ENCODE measurements at places on chromosomes 6 and 20.

- DNase-seq = no peak
Observed at GRCh38 chr6:149891259-149891658, 6.7 kb downstream of the RAET1E start.

GRCh38 chr20:58828136-58828535 is 22.6 kb downstream of the GNAS-AS1 start:
- no peak for DNase-seq

- no peak for DNase-seq
Observed at GRCh38 chr6:46507426-46507825, 16.2 kb upstream of the RCAN2 start.

GRCh38 chr6:136599329-136600011 is 49.2 kb upstream of the MAP7 start:
- DNase-seq = no peak

DNA sequence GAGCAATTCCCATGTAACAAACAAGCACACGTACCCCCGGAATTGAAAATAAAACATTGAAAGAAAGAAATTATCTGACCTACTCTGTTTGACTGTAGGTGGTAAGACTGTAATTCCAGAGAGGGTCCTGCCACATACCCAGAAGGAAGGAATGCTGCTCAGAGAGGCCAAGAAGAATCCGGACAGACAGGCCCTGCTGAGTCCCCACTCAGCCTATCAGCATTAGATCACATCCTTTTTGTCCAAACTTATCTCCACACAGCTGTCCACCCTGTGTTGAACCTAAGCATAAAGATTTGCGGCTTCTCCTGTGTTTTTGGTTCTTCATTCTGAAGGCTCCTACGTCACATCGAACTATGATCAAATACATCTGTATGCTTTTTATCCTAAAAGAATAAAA is 591.9 kb downstream of the QKI start:
- DNase-seq = no peak

- no peak for DNase-seq
Observed at GRCh38 chr6:89941763-89942497, 47.7 kb downstream of the GJA10 start.

DNA sequence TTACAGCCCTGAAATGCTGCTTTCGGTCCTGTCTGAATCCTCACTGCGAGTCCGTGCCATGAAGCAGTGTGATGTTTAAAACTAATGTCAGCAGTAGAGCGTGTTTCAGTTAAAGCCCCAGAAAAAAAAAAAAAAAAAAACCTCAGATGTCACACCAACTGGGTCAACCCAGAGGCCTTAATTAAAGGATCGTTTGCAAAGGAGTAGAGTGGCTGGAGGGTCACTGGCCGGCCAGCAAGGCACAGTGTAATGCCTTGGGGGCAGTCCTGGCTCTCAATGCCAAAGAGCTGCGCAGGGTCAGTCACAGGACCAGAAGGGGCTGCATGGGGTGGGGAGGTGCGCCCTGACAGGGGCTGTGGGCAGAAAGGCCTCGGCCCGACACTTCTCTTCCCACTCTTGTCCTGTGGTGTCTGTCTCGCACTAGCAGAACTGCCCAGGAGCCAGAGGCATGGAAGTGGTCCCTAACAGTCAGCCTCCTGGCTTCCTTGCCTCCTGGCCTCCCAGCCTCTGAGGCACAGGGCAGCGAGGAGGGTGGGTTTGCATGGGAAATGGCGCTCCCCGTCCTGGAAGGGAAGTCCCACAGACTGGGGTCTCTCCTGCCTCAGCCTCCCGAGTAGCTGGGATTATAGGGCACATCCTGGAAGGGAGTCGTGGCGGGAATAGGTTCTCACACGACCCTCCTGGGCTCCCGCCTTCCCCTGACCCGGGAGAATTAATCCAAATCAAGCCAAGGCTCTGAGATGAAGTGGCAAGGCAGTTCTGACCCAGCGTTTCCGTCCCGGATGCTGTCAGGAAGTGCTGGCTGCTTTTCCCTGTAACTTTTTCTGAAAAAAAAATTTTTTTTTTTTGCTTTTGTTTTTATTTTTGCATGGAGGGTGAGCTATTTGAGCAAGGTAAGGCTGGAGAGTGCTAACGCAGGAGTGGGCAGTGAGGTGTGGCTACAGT is 53.7 kb upstream of the MPC1 start:
- DNase-seq = no peak

GRCh38 chr6:104402572-104402971 is 457.1 kb downstream of the HACE1 start:
- no peak for DNase-seq

DNA sequence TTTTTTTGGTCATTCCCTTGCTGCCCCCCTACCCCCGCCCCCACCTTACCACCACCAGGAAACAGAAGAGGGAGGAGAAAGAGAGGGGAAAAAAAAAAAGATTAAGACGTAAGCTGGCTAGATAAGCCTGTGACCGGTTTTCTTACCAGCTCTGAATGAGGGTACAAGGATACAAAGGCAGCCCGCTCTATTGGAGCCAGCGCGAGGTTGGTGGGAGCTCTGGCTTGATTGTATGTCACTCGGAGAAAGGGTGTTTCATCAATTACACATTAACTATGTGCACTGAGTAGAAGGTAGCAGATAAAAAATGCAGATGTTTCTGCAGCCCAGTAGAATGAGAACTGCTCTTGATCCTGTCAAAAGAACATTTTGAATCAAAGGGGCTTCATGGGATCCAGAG is 28.6 kb upstream of the OLIG3 start:
- DNase-seq = no peak

- no peak for DNase-seq
Observed at GRCh38 chr20:20229595-20229994, 138.3 kb upstream of the INSM1 start.

- DNase-seq = no peak
Observed at GRCh38 chr6:73680289-73680918, 15.6 kb upstream of the CD109 start.

DNA sequence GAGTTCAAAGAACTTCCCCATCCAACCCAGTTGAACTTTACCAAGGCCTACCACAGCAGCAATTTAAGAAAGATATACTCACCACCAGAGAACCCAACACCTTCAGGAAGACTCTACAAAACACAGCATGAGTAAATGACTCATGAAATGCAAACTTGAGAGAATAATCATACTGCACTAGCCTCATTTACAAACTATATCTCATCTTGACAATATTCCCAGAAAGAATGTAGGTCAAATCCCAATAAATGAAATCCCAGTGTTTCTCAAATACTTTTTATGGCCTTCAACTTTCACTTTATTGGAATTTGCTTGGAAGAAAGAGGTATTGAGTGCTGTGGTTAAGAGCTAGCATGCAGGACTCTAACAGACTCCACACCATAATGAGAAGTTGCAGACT is 60.0 kb downstream of the FYN start:
- no peak for DNase-seq

DNA sequence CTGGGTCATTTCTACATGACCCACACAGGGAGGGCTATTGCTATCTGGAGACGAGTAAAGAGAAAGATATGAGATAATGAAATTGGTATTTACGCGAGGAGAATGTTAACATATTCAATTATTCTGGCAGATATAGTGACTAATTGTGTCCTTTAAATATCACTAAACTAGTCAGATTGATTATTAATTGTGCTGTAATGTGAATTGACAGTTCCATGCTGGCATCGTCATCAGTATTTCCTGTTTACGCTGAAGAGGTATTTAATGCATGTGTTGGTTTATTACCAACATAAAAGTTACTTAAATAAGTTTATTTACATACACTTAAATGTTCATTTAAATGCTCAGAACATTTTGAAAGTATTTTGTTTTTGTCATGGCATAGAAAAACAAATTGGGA is 35.7 kb upstream of the OGFRL1 start:
- DNase-seq = no peak

GRCh38 chr20:62177307-62177706 is 5.5 kb upstream of the MTG2 start:
- no peak for DNase-seq

DNA sequence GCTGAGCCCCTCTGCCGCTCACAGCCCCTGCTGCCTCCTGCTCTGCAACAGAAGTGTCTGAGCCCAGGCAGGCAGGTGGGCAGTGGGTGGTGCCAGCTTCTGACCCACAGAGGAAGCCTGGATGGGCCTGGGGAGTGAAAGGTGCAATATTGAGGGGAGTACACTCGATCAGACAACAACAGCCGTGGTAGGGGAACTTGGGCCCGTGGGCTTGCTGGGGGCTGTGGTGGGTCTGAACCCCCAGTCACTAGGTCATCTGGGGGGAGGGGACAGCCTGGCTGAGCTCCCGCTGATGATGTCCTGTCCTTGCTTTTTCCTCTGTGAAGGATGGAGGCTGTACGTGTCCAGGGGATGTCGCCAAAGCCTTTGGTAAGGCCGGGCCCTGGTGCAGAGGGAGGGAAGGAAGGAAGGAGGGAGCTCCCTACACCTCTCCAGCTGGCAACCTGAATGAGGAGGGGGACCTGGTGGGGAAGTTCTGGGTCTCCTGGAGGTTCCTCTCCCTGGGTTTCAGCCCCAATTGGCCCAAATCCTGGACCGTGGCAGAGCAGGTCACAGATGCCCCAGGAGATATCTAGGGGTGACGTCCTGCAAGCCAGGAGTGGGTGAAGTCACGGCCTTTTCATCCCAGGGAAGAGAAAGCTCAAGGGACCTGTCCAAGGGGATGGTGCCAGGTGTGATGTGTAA is 47.2 kb downstream of the GMPR start:
- DNase-seq = no peak

DNA sequence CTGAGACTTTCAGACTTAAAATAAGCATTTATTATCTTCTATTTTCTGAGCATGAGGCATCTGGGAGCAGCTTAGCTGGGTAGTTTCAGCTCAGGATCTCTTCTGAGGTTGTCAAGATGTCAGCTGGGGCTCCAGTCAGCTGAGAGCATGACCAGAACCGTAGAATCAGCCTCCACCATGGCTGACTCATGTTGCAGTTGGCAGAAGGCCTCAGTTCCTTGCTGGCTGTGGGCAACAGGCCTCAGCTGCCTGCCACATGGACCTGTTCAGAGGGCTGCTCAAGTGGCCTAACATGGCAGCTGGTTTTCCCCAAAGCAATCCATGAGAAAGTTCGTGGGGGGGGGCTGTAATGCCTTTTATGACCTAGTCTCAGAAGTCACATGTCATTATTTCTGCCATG is 142.3 kb downstream of the LY86 start:
- DNase-seq = no peak

- no peak for DNase-seq
Observed at GRCh38 chr6:14149739-14150130, 32.2 kb downstream of the CD83 start.

DNA sequence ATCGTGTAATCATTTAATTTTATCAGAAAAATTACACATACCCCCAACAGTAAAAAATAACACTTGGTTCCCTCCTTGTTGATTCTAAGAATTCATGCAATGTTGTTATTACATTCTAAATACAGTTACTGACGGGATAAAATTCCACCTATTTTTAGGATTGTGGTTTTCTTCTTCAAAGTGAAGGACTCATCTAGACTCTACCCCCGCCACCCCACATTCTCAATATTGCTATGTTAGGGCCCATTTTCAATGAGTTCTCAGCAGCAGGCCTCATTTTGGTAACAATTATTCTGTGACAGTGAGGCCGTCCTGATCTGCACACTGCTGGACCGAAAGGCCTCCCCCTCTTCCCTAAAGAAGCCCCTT is 43.5 kb downstream of the PREX1 start:
- no peak for DNase-seq

DNA sequence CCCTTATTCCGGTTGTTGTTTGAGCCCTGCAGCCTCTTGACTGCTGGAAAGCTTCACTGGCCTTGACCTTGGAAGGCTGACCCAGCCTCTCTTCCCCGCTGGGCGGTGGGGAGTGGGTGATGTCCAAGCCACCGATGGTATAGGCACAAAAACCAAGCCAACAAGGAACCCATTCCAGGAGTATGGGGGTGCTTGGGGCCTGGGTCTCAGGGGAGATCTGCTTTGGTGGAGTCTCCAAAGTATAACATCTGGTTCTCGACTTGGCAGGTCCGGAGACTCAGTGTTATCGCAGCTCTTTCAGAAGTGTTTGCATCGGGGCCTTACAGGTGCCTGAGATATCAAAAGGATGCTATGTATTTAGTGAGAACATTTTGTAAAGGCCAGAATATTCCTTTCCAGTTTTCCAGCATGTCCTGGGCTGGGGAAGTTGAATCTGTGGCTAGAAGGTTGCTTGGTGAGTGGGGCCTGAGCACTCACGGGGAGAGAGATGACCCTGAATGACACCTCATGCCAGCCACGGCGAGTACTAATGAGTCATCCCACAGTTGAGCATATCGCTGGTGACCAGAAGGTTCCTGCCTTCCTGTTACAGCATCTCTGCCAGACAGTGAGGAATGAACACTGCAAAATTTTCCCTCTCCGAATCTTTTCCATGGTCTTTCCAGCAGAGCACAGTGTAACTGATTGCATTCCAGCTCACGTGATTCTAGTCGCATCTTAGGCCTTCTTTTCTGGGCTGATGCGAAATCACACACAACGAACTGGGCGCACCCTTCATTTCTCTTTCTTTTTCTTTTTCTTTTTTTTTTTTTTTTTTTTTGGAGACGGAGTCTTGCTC is 133.9 kb downstream of the ZDHHC14 start:
- DNase-seq = peak; percentile 43

- no peak for DNase-seq
Observed at GRCh38 chr6:116090251-116090650, 10.4 kb upstream of the NT5DC1 start.

GRCh38 chr6:129992881-129993280 is 25.5 kb upstream of the L3MBTL3 start:
- no peak for DNase-seq

- DNase-seq = no peak
Observed at GRCh38 chr6:19279273-19279684, 557.9 kb upstream of the ID4 start.

GRCh38 chr6:150486048-150486447 is 113.6 kb upstream of the PLEKHG1 start:
- DNase-seq = no peak

- peak; percentile 35 for DNase-seq
Observed at GRCh38 chr20:9068841-9069663, at the start of gene PLCB4. Gene PLCB4 (plus strand): TSS chr20:9069087. CDS start chr20:9307815, 238,728 bp downstream.

DNA sequence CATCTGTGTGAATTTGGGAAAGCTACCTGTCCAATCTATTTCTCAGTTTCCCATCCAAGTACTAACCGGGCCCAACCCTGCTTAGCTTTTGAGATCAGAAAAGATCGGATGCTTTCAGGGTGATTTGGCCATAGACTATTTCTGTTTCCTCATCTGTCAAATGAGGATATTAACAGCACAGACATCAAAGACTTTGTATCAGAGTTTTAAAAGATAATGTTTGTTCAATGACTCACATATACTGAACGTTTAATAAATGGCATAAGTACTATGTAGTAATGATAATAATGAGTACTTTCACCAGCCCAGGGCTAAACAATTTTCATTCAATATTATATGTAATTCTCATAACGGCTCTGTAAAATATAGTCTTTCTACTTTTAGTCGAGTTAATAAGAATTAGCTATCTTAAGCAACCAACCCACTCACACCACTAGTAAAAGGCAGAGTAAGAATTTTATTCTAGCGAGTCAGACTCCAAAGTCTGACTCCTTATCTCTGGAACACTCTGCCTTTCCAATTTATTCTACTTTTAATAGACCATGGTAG is 216.5 kb downstream of the ARHGAP18 start:
- no peak for DNase-seq

Measured in HuH-7.5 (cell line).